Stimulated activated CD4-positive, alpha-beta T cell treated with anti-CD3 and anti-CD28 coated beads, TNF-alpha, amount 100 ng/mL, for 1 hour (primary cell): ENCODE measurements at places on chromosomes 4 and X.

DNA sequence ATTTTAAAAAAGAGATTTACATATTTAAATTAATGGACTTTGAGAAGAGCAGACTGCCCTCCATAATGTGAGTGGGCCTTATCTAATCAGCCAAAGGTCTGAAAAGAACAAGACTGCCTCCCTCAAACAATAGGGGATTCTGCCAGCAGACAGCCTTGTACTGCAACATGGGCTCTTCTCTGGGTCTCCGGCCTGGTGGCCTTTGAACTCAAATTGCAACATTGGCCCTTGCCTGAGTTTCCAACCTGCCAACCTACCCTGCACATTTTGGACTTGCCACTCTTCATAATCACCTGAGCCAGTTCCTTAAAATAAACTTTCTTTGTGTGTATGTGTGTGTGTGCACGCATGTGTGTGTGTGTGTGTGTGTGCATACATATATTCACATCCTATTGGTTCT lies 90.8 kb upstream of the OTUD4 start:
- DNase-seq, result no peak

GRCh38 chrX:152988536-152989291 lies 5.2 kb downstream of the PNMA5 start:
- DNase-seq, result no peak

DNA sequence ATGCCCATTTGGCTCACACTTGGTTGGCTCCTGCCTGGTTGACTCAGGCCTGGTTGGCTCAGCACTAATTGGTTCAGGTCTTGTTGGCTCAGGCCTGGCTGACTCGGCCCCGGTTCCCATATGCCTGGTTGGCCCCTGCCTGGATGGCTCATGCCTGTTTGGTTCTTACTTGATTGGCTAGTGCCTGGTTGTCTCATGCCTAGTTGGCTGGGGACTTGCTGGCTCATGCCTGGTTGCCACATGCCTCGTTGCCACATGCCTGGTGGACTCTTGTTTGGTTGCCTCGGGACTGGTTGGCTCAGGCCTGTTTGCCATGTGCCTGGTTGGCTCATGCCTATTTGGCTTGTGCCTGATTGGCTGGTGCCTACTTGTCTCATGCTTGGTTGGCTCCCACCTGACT lies 103.7 kb downstream of the APOOL start:
- DNase-seq, result no peak

DNA sequence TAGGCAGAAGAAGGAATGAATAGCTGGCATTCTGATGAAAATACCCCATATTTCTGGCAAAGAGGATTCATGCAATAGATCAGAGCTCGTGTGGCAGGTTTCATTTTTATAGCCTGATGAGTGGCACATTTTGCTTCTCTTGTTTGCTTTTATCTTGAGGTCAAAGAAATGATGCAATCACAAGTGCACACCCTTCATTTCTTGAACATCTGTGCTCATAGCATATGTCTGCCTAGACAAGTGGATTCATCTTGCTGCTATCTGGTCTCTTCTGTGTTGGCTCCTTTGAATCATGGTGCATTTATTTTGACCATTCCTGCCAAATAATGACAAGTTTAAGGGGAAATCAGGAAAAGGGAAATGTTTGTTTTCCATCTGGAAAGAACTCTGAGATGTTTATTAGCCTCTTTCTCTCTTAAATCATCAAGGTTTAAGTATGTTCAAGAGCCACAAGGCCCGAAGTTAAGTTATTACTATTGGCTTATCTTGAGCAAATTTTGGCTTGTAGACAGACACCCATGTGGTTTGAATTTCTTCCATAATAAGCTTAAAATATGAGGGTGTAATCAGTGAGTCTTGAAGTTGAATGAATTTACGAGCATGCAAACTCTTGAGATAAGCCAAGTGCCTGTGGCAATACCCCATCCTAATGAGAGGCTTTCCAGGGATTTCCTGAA lies 59.3 kb upstream of the HS3ST1 start:
- DNase-seq, result no peak

DNA sequence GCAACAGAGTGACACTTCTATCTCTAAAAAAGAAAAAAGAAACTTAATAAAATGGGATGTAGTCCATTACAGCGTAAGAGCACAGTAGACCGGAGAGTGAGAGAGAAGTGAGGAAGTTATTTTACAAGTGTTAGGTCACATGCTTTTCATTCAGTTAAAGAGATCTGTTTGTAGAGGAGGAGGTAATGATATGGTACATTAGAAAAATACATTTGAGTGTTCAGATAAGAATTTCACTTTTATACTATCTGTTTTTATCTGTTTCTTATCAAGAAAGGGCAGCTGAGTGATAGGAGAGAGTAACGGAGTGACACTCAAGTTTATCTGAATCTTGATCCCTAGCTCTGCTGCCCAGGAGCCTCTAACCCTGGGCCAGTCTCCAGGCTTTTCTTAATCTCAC lies 38.9 kb downstream of the FNIP2 start:
- DNase-seq, result no peak

GRCh38 chrX:129968968-129969367 lies 13.5 kb upstream of the BCORL1 start:
- no peak for DNase-seq

GRCh38 chrX:22063284-22063683 lies 31.2 kb downstream of the PHEX start:
- no peak for DNase-seq

- no peak for DNase-seq
Measured at GRCh38 chr4:66681962-66682361, 863.3 kb downstream of the CENPC start.

DNA sequence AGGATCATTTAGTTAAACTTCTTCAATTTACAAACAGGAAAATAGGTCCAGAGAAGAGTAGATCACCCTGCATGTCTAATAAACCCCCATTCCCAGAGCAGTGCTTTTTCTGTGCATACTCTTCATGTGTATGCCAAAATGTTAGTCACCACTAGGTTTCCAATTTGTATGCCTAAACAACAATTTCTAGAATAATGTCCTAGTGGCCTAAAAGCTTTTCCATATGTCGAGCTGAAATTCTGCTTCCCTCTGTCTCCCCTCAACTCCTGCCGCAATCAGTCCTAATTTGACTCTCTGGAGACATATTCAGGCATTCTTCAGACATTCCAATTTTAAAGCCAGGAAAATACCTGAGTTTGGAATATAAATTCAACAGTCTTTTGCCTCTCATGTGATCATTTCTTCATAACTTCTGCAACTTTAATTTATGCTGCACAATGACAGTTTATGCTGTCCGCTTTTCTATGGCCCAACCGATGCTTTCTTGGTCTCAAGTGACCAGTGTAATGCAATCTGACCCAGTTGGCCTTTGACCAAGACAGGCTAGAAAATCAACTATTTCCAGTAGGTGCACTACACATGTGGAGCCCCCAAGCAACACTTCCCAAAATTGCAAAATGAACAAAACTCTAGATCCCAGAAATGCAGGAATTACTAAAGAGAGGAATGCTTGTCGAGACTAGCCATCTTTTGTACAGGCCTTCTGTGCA lies 122.9 kb upstream of the FMR1 start:
- no peak for DNase-seq

DNA sequence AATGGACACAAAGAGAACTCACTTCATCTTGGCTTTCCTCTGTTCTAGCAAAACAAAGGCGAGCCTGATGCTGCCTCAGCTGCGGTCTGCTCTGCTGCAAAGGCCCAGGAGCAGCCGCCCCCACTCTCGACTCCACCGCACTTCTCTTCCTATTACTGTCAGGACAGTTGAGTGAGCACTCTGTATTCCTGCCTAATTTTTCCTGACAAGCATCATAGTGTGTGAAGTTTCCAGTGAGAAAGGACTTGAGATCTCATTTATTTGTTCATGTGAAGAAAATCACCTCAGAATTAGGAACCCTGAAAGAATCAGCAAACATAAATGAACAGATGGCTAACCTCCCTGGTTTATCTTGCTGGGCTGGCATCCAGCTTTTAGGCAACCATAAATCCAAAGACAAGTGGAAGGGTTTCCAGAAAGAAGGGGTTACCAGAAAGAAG lies 15.6 kb downstream of the SCARB2 start:
- no peak for DNase-seq

DNA sequence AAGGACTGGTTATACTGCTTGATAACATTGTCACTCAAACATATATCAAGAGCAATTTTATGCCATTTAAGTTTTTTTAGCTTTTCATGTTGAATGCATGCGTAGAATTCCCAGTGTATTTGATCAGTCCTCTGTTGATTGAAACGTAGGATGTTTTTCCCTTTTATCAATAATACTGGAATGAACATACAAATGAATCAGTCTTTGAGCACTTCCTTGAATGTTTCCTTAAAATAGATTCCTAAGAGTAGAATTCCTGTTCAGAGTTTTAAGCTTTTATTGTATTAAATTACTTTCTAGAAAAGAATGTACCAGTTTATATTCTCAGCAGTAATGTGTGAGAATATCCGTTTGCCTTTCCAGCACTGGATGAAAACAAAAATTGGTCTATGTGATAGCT lies 37.8 kb downstream of the ADD1 start:
- no peak for DNase-seq

GRCh38 chrX:49228185-49228584 lies 5.0 kb downstream of the CACNA1F start:
- no peak for DNase-seq
